ENCODE measurements at places on chromosomes 7 and 10.

GRCh38 chr10:60930237-60930636 is 13.7 kb downstream of the RHOBTB1 start:
- DNase-seq: no peak

- peak; percentile 39 for DNase-seq
Measured at GRCh38 chr10:132390170-132390920, 6.7 kb upstream of the PWWP2B start.

DNA sequence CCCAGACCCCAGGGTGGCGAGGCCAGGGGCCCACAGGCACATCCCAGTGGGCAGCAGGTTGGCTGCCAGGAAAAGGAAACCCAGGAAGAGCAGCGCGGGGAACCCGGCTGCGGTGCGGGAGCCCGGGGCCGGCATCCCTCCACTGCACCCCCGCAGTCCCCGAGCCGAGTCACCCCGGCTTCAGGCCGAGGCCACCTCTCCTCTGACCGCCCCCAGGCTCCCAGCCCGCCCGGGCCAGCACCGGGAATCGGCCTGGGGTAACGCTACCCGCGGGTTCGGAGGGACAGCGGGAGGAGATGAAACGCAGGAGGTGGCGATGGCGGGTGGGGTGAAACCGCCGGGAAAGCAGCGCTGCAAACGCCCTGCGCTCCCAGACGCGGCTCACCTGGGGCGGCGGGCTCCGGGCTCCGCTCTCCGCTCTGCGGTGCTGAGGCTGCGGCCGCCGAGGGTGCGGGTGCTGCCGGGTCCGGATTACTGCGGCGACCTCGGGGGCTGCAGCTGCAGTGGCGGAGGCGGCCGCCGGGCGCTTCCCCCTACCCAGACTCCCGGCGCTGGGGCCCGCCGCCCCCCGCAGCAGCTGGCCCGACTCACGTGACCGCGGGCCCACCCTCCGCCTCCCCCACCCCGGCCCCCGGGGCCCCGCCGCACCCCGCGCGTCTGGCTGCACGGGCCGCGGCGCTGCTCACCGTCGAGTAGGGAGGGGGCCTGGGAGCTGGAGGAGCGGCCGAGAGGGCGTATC is at the start of gene SCRN1:
TSS of gene SCRN1 (minus strand) at position 545 of the 739 bp plus-strand sequence. CDS start 20,734 bp downstream, outside the sequence.
- no peak for DNase-seq

- DNase-seq: no peak
Measured at GRCh38 chr10:867807-868206, 63.7 kb downstream of the LARP4B start.

GRCh38 chr7:122300211-122300932 is 4.2 kb downstream of the FEZF1 start:
- DNase-seq: no peak

GRCh38 chr10:15724683-15725082 is 5.0 kb upstream of the ITGA8 start:
- no peak for DNase-seq

- peak; percentile 36 for DNase-seq
Measured at GRCh38 chr7:128833148-128833945, 3.1 kb downstream of the FLNC start.

DNA sequence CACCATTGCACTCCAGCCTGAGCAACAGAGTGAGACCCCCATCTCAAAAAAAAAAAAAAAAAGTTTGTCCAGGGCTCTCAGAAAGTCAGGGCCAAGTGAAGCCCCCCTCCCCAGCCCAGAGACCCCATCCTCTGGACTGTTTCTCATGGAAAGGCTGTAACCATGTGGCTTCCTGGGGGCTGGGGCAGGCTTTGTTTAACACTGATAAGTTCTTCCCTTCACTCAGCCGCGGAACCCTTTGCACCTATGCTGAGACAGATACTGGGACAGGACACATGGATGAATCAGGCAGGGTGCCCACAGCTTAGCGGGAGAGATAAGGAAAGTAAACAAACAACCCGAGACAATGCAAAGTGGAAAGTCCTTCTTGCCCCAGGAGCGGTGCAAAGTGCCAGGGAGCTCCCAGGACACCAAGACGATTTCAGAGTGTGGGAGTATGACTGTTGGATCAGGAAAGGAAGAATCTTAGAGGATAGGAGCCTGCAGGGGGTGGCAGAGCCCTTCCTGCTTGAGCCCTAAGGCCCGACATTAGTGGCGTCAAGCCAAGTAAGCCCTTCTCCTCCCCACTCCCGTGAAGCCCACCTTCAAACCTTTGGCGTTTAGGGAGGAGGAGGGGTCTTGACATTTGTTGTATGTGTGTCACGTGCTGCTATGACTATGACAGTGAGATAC is 11.6 kb downstream of the MLXIPL start:
- peak; percentile 31 for DNase-seq

- DNase-seq: no peak
Measured at GRCh38 chr10:71966046-71967004, 2.1 kb downstream of the CHST3 start.

GRCh38 chr10:68135362-68135761 is 26.1 kb downstream of the MYPN start:
- DNase-seq: no peak

DNA sequence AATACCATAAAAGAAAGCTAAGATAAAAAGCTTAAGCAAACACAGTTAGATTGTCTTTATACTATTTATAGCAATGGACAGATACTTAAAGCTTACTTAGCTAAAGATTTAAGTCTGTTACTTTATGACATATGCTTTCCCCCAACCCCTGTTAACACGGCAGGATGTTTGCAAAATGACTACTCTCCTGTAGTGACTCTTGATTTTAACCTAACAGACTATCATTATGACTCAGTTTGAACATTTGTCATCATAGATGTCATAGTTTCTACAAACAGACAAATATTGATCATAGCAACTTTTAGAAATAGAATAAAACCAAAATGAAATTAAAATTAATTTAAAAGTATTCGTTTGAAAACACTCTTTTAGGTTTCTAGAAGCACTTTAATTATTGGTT is 7.8 kb upstream of the COMMD3 start:
- no peak for DNase-seq

- no peak for DNase-seq
Measured at GRCh38 chr7:115024276-115024675, 102.4 kb downstream of the MDFIC start.

GRCh38 chr10:15478950-15479349 is 107.9 kb upstream of the FAM171A1 start:
- DNase-seq: no peak

DNA sequence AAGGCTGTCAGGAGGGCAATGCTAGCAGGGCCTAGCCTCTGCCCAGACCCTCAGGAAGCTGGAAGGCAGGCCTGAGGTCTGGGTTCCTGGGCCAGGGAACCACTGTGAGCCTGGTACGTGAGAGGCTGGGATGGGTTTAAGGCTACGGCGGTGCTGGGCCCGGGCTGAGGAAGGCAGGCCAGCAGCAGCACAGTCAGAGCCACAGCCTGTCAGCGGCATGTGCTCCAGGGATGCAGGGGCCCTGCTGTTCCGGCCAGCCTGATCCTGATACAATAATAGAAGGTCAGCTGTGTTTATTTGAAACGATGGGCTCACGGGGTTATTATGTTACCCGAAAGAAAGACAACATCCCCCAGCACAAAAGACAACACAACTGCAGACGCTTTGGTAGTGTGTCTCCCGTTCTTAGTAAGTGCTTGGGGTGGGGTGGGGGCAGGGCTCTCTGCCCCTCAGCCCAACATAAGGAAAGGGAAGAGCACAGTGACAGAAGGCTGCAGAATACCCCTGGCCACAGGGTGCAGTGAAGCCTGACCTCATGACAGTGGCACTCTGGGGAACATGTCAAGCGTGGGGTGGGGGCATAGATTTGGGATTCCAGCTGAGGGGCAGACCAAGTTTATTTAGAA is 95.0 kb downstream of the COL13A1 start:
- DNase-seq: no peak

- DNase-seq: no peak
Measured at GRCh38 chr7:139989366-139990141, 73.2 kb downstream of the PARP12 start.

- DNase-seq: no peak
Measured at GRCh38 chr7:107505997-107506673, 36.3 kb downstream of the GPR22 start.

- DNase-seq: no peak
Measured at GRCh38 chr10:21807180-21807579, 196.3 kb downstream of the DNAJC1 start.

DNA sequence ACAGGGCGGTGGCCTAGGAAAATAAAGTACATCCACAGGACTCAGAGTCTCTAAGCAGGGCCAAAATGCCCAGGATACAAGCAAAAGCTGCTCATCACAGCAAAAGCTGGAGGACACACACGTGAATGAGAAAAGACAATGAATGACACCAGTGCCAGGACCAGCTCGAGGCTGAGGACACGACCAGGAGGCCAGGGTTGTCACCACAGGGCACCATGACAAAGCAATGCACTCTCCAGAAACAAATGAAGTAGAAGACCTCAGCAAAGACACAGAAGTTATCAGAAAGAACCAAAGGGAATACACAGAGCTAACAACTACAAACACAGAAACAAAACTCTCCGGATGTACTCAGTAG is 92.1 kb downstream of the FOXL3 start:
- DNase-seq: no peak

GRCh38 chr10:80529604-80530003 is 8.1 kb upstream of the SH2D4B start:
- DNase-seq: peak; percentile 55

GRCh38 chr7:30743371-30744074 is 8.4 kb upstream of the INMT start:
- no peak for DNase-seq

DNA sequence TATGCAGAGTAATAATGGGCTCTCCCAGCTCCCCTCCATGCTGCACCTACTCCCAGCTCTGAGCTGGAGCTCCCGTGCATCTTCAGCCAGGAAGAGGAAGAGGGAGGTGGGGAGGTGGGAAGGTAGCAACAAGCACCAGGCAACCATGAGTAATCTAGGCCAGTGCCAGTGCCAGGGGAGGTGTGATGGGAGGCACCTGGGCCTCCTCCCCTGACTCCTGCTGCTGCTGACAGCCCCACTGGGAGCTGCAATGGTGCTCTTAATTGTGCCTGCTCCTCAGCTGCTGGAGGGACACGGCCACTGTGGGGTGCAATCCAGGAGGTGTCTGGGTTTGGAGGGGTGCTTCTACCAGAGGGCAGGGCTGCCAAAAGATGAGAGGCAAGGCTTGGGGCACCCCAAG is 243.0 kb downstream of the PLXNA4 start:
- DNase-seq: no peak

- DNase-seq: no peak
Measured at GRCh38 chr10:116815641-116816415, 33.5 kb upstream of the ENO4 start.

- no peak for DNase-seq
Measured at GRCh38 chr7:886626-887487, 10.5 kb downstream of the GET4 start.

GRCh38 chr10:133355266-133355665 is 2.6 kb downstream of the FUOM start:
- DNase-seq: no peak

GRCh38 chr10:127349737-127350136 is 153.3 kb upstream of the INSYN2A start:
- DNase-seq: no peak

- DNase-seq: no peak
Measured at GRCh38 chr10:78806681-78807221, 262.0 kb upstream of the ZMIZ1 start.

- no peak for DNase-seq
Measured at GRCh38 chr7:84362828-84363227, 168.2 kb upstream of the SEMA3A start.

- DNase-seq: no peak
Measured at GRCh38 chr10:130300608-130301020, 164.4 kb downstream of the GLRX3 start.
